ENCODE measurements at places on chromosomes 1 and 21. TPM values are rescaled to one million over a fixed set of nuclear protein-coding genes. Genes with fewer than 3 reads are reported as not detected.

ANKRD34A gene
- 0.04 TPM for total RNA-seq

MPL gene
- total RNA-seq = not detected

UBE2U gene
- total RNA-seq = 0.81 TPM

SLC1A7 gene
- not detected for total RNA-seq

CNTN2 gene
- not detected for total RNA-seq

SPRR2F gene
- not detected for total RNA-seq

ZNF648 gene
- 0.09 TPM for total RNA-seq

FCGR2B gene
- total RNA-seq = 4.8 TPM

SIK1 gene
- total RNA-seq = 4.7 TPM

KCNN3 gene
- 0.23 TPM for total RNA-seq

LCA5L gene
- 1.3 TPM for total RNA-seq

KRTAP13-2 gene
- not detected for total RNA-seq

TSPAN2 gene
- 2.1 TPM for total RNA-seq

RAP1GAP gene
- total RNA-seq = 76.1 TPM

CD52 gene
- total RNA-seq = 0.98 TPM

HCRTR1 gene
- not detected for total RNA-seq

LYPD8 gene
- total RNA-seq = not detected

CEP104 gene
- 24.0 TPM for total RNA-seq

GJC2 gene
- 0.69 TPM for total RNA-seq

WNT2B gene
- 1.3 TPM for total RNA-seq

FNDC5 gene
- total RNA-seq = 0.66 TPM

TTC34 gene
- 0.51 TPM for total RNA-seq

NTRK1 gene
- total RNA-seq = 0.20 TPM

SH2D1B gene
- total RNA-seq = not detected

MROH7 gene
- 0.38 TPM for total RNA-seq

GBP2 gene
- total RNA-seq = 2.4 TPM

OR6N1 gene
- not detected for total RNA-seq

KCNJ9 gene
- total RNA-seq = not detected

TNFRSF14 gene
- 19.1 TPM for total RNA-seq

GJA9 gene
- not detected for total RNA-seq

CA6 gene
- total RNA-seq = not detected

RGSL1 gene
- total RNA-seq = not detected

BLACAT1 gene
- 0.16 TPM for total RNA-seq

C1orf226 gene
- 2.5 TPM for total RNA-seq

TCHHL1 gene
- total RNA-seq = not detected

AKNAD1 gene
- total RNA-seq = not detected

RGS18 gene
- total RNA-seq = 1.1 TPM

MEGF6 gene
- total RNA-seq = 11.2 TPM

TAS1R3 gene
- total RNA-seq = 0.06 TPM

HSPA13 gene
- 7.9 TPM for total RNA-seq

TMIGD3 gene
- 0.52 TPM for total RNA-seq

TMEM63A gene
- total RNA-seq = 124 TPM

LRRC7 gene
- total RNA-seq = 1.3 TPM

KIF2C gene
- 0.44 TPM for total RNA-seq

BGLAP gene
- total RNA-seq = 1.7 TPM

ZBED6 gene
- 20.2 TPM for total RNA-seq

CRABP2 gene
- total RNA-seq = 1.5 TPM

DNALI1 gene
- total RNA-seq = 10.7 TPM

GJB3 gene
- 0.25 TPM for total RNA-seq

BTBD8 gene
- 7.1 TPM for total RNA-seq

L1TD1 gene
- total RNA-seq = 0.03 TPM

TAF13 gene
- 7.2 TPM for total RNA-seq

UFC1 gene
- total RNA-seq = 75.4 TPM

LCE2C gene
- not detected for total RNA-seq
